ENCODE measurements at places on chromosomes 12 and 14. TPM values are rescaled to one million over a fixed set of nuclear protein-coding genes. Genes with fewer than 3 reads are reported as not detected.

Gene TAS2R20
- not detected for total RNA-seq

Gene GPRC5A
- total RNA-seq: 10.5 TPM

Gene OSBPL8
- 32.5 TPM for total RNA-seq

Gene BMP4
- total RNA-seq: 9.5 TPM

Gene STAC3
- total RNA-seq: not detected

Gene TAS2R13
- total RNA-seq: 0.29 TPM

- no peak for DNase-seq
Observed at GRCh38 chr14:104966981-104967385, 11.2 kb downstream of the AHNAK2 start.

- DNase-seq: peak; percentile 50
Observed at GRCh38 chr12:57452181-57452936, 2.7 kb upstream of the INHBE start.

- DNase-seq: no peak
Observed at GRCh38 chr14:25516838-25517237, 466.9 kb upstream of the STXBP6 start.

DNA sequence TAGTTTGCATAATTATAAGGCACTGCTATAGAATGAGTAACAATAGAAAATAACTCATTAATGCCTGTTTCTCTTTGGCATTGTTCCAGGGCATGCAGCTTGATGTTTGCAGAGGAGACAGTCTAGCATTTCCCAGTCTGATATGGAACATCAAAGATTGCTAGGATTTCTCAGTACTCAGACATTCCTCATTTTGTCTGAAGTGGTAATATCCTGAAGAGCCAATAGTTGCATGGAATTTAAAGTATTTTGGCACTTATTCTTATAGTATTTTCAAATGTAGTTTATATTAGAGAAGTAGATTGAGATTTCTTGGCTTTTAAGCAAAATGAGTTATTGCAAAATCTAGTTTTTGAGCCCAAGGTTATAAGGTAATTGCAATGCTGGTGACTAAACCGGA is 337.3 kb upstream of the E2F7 start:
- DNase-seq: no peak

- DNase-seq: no peak
Observed at GRCh38 chr14:90614696-90615516, 201.3 kb downstream of the TTC7B start.

DNA sequence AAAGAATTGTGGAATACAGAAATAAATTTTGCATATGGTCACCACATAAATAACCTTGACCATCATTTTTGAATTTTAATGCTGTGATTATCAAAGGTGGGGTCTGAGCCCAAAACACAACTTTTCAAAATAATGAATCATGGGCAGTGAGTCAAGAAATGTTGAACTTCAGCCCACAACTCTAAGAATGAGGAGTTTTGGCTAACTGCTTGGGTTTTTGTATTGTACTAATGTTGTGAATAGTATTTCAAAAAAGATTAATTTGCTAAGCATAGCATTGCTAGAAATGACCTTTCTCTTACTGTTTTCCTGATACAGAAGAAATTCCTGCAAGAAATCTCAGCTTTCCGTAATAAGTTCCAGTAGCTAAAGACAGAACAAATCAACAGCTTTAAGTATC is 24.4 kb upstream of the YARS2 start:
- no peak for DNase-seq

DNA sequence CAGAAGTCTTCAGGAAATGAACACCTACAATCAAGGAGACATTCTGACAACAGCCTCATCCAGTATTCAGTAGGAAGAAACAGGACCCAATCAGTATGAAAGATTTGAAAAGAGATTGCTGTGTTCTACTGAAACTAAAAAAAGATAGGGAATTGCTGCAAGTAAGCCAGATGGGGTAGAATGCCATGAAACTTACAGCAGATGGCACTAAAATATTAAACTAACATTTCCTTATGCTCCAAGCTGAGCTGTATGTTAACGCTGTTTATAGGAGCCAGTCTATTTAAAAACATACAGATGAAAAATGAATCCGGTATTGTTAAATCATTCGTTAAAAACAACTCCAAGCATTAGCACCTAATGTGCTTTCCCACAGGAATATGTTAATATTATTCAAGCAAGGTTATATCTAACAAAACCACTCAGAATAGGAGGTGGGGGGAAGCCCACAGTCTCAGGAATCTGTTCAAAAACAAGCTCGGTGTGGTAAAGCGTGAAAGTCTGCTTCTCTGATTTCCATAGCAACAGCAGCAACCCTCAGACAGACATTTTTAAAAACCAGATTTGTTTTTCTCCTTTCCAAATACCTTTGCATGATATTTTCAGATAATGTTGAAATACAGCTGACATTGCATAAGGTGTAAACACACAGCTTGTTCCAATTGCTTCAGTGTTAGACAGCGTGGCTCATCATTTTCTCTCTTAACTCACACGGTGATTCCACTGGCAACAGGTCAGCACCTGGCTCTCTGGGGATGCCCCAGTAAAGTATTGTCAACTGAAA is 131.4 kb upstream of the CCDC175 start:
- DNase-seq: no peak

- no peak for DNase-seq
Observed at GRCh38 chr14:60634153-60634552, 15.1 kb downstream of the SIX1 start.

- peak; percentile 53 for DNase-seq
Observed at GRCh38 chr12:7555752-7556151, 52.2 kb upstream of the CD163 start.

DNA sequence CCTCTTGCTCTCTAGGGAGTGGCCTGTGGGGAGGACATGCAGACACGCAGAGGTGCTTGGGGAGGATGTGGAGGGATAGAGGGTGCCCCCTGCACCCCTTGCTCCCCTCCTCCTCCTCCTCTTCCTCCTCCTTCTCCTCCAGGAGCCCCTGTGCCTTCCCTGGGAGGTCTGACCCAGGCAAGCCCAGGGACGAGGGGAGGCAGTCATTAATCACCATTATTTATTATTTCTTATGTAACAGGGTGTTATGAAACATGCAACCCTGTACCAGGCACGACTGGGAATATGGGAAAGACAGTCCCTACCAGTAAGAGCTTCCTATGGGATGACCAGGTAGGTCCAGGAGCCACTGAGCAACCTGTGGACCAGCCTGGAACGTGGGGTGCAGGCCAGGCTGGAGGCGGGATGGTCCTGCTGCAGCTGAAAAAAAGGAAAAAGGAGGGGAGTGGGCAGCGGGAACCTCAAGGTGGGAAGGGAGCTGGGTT is 22.5 kb upstream of the PGF start:
- no peak for DNase-seq

DNA sequence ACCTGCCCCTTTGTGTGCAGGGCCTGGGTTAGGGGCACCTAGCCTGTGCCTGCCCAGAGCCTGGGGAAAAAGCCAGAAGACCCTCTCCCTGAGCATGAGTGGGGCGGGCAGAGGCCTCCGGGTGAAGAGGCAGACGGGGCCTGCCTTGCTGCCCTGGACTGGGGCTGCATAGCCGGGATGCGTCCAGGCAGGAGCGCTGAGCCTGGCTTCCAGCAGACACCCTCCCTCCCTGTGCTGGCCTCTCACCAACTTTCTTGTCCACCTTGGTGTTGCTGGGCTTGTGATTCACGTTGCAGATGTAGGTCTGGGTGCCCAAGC is 216.1 kb downstream of the TMEM121 start:
- DNase-seq: no peak

GRCh38 chr12:112919121-112919520 is 12.4 kb downstream of the OAS1 start:
- DNase-seq: no peak

DNA sequence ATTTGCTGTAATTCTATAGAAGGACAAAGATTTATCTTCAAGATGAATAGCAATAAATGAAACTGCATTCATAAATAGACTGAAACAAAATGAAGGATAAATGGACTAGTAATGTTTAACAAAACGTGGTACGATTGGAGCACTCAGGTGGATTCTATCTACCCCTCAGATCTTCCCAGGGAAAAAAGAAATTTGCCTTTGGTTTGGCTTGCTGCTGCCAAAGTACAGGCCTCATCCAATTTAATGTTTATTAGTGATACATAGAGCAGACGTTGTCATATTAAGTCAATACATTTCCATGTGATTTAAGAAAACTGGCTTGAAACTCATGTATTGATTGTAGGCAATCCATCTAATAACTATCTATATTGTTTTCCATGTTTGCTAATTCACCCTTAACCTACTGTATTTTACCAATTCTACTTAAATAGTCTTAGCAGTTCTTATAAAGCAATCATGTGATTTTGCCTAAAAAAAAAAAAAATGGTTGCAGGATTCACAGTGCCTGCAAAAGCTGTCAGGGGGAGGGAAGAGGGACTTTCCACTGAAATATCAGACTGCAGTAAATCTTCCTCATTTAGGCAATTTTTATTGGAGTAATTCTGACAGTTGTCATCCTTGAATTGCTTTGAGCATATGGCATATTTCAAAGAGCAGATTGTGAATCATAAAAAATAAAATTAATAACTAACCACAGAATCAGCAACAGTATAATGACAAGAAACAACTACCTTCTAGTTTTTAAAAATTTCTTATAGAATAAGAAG is 242.2 kb upstream of the NPAS3 start:
- DNase-seq: no peak

GRCh38 chr14:100027771-100028490 is 37.3 kb upstream of the EVL start:
- peak; percentile 15 for DNase-seq

DNA sequence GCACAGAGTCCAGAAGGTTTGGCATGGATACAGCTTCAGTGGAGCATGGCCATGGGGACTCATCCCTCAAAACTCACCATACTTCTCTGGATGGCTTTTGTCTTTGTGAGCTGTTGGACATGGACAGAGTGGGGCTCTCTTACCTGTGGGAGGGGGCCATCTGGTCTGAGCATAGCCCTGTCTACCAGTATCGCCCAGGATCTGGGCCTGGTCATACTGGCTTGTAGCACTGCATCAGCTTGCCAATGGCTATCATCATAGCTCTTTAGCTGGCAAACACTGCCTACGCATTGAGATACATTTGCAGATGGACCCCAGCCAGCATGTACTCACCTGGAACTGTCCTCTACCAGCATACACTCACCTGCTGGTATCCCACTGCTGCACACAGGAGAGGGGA is 975.2 kb upstream of the NOVA1 start:
- no peak for DNase-seq

DNA sequence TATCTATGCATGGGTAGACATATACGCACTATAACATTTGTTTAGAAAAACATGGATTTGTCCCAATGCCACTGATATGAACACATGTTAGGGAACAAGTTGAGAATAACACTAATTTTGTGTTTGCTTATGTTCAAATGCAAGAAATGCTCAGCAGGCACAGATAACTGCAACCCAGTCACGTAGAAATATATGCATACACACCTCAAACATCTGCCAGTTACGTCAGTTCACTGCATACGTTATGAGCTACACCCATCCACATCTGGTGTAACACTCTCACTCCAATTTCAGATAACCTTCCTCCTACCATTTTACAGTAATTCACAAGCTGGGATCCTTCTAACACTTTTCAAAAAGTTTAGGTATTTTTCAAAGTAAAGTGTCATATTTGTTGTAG is 10.7 kb downstream of the PAWR start:
- DNase-seq: no peak

DNA sequence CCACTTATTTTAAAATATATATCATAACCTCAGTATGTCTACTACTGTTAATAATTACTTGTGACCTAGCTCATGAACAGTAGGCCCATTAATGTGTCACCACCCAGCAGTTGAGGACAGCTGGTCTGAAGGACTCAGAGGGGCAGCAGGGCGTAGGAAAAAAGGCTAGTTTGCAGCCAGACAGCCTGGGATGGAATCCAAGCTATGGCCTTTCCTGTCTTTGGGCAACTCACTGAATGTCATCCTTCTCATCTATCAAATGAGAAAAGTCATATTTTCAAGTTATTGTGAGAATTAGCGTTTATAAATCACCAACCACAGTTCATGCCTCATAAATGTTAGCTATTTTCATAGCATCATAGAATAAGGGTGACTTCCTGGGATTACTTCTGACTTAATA is 12.3 kb downstream of the DENND5B start:
- DNase-seq: no peak

- DNase-seq: peak; percentile 76
Observed at GRCh38 chr12:124713436-124714082, 146.1 kb upstream of the NCOR2 start.

GRCh38 chr12:1277905-1278304 is 286.9 kb downstream of the ERC1 start:
- DNase-seq: no peak

DNA sequence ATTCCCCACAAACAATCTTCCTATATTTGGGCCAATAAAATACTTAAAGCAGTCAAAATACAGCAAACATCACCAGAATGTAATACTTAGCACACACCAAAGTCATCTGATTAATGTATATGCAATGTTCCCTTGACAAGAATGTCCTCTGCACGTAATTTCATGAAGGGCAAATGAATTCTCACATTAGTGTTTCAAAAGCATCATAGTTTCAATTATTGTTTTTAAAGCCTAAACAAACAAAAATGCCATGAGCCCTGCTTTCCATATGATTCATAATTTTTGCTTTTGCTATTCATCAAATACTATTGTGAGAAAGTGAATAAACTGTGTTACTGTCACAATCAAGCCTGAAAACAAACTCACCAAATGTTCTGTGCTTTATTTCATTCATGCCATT is 156.0 kb downstream of the EPS8 start:
- DNase-seq: no peak

GRCh38 chr12:28327722-28328121 is 137.5 kb downstream of the CCDC91 start:
- no peak for DNase-seq

DNA sequence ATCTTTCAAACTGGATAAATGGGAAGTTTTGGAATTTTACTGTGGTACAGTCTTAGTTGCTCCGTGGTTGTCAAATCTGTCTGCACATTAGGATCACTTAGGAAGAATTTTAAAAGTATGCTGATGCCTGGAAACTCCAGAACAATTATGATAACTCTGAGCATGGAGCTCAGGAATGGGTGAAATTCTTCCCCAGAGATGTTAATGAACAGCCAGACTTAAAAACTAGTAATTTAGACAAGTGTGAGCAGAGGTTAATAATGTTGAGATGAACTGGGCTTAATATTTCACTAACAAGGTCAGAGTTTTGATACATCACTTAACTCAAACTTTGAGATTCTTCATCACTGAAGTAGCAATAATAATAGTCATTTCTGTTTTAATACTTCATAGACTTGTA is 94.5 kb downstream of the NTS start:
- no peak for DNase-seq

DNA sequence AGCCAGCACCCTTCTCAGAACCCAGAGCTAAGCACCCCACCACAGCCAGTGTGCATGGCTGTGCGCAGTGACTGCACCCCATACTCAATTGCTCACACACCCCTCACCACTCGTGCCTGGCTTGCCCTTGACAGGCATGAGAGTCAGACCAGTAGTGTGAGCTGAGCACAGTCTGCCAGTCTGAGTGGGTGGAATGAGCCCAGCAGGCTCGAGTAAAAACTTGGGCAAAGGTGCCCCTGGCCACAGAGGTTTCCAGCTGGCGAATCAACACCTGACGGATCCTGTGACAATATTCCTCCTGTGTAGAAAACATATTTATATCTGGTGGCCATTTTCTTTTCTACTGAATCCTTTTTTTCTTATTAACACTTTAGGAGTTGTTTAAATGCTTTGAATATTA is 202.5 kb downstream of the TMEM117 start:
- no peak for DNase-seq

Measured in Daoy (cell line).